ENCODE measurements at places on chromosomes 4 and X.

DNA sequence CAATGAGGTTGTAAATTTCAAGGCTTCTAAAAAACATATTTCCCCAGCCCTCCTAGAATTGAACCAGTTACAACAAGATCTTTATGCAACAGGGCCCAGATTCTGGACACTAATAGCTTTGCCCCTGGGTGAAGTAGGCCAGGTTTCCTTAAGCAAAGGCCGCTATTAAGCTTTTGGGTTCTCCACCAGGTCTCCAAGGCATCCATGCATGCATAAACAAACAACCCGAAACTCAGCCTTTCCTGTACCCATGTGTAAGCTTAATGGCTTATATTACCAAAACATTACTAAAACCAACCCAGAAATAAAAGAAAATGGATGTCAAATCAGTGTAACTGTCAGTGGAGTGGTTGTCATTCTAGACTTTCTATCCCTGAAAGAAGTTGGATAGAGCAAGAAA, 137.1 kb downstream of the ARHGAP6 start:
- no peak for DNase-seq

DNA sequence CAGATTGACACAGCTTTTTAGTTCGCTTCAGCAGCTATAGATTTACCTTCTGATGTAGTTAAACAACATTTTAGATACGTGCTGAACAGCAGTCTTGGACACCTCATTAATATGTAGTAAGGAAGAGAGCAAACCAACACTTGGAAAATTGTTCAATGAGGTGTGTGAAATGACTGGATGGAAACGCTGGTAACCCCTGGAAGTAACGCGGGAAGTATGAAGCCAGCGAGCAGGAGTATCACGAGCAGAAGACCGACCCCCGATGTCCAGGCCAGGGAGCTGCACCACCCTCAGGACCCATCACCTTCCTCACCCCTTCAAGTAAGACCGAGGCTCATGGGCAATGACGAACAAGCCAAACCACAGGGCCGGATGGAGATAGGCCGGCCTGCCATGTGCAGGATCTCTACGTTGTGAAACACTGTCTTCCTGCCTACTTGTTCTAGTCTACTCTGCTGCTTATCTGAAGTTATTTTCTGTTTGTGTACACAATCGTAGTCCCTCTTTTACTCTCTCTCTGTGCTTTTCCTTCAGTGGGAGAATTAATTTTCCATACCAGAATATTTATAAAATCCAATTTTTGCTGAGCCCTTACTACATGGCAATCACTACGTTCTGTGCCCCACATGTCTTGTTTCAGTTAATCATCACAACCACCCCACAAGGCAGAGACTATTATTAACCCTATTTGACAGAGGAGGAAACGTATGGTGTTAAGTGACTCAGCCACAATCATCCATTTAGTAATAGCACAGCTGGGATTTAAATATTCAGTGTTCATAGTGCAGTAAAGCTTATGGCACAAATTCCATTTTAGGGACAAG, 221.7 kb downstream of the APBB2 start:
- DNase-seq = no peak

GRCh38 chr4:42151568-42152506, 618 bp downstream of the BEND4 start:
- peak; percentile 36 for DNase-seq

GRCh38 chrX:111568354-111568753, 56.9 kb downstream of the SERTM2 start:
- DNase-seq = no peak

DNA sequence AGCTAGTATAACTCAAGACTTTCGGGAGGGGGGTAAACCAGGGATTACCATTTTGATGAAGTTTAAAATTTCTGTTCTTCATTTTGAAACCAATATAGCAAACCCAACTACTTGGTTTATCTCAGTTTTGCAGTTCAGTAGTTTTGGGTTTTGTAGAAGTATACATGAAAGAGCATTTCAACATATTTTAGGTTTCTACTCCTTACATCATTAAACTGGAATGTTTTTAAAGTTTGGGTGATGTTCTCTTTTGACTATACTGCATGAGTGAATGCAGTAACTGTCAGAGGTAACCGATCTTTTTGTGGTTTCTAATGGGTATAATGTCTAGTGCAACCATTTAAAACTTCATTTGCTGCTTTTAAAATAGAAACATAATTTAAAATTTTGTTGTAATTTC, 248.3 kb upstream of the MAD2L1 start:
- no peak for DNase-seq

Data from NCI-H774 (cell line).